ENCODE measurements at places on chromosomes 4 and X.

DNA sequence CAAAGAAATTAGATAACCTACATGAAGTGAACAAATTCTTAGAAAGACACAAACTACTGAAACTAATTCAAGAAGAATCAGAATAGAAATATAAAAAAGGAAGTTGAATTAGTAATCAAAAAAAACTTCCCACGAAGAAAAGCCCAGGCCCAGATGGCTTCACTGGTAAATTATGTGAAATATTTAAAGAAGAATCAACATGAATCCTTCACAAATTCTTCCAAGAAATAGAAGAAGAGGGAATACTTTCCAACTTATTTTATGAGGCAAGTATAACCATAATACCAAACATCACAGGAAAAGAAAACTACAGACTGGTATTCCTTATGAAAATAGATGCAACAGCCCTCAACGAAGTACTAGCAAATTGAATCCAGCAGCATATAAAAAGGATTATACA is 30.7 kb downstream of the MOSPD2 start:
- DNase-seq = no peak

- no peak for DNase-seq
Observed at GRCh38 chrX:17990532-17990931, 129.4 kb upstream of the RAI2 start.

DNA sequence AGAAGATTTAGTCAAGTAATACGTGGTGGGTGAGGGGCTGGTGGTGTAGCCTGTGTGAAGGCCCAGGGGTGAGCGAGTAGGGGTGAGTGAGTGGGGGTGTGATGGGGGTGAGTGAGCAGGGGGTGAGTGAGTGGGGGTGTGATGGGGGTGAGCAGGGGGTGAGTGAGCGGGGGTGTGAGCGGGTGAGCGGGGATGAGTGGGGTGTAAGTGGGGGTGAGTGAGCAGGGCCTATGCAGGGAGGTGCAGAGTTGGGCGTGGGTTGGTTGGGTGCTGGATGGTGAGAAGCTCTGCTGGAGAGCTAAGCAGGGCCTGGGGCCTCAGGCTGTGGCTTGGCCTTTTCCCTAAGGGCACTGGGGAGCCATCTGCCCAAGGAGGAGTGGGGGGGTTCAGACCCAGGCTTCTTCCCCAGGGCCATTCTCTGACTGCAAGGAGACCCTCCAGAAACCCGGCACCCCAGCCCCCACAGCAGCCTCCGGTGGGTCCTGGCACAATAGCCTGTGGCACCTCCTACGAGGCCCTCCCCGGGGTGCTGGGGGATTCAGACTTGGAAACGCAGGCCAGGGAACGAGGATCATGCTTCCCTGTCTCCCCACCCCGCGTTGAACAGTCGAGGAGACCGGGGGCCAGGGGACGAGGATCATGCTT is 30.4 kb downstream of the SH3TC1 start:
- no peak for DNase-seq

DNA sequence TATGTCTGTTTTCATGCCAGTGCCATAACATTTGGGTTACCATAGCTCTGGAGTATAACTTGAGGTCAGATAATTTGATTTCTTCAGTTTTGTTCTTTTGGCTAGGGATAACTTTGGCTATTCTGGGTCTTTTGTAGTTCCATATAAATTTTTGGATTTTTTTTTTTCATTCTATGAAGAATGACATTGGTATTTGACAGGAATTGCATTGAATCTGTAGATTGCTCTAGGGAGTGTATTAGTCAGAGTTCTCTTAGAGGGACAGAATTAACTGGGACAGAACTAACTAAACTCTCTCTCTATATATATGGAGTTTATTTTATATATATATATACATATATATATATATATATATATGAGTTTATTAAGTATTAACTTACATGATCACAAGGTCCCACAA is 32.2 kb upstream of the SLIT2 start:
- no peak for DNase-seq

GRCh38 chr4:26273616-26273980 is 47.2 kb upstream of the RBPJ start:
- no peak for DNase-seq

DNA sequence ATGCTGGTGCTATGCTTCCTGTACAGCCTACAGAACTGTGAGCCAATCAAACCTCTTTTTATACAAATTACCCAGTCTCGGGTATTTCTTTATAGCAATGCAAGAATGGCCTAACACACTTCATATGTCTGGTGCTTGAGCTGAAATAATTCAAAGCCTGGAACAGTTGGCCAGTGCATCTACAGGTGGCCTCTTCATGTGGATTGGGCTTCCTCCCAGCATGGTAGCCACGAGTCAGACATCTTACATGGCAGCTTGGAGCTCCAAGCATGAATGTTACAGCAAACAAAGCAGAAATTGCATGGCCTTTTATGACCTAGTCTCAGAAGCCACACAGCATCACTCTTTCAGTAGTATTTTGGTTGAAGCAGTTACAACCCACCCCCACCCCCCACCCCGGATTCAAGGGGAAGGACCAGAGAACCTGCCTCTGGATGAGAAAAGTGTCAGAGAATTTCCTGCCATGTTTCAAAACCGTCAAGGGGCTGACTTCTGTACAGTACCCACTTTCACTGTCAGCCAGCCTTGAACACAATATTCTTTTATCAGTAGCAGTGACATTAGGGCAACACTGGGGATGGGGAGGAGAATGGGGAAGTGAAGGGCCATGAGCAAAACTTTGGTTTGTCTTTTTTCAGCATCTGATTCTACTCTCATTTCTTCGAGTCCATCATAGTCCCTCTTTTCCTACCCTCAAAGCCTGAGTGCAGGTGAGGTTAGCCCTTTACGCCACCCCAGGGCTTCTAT is 368.7 kb downstream of the BCOR start:
- no peak for DNase-seq

DNA sequence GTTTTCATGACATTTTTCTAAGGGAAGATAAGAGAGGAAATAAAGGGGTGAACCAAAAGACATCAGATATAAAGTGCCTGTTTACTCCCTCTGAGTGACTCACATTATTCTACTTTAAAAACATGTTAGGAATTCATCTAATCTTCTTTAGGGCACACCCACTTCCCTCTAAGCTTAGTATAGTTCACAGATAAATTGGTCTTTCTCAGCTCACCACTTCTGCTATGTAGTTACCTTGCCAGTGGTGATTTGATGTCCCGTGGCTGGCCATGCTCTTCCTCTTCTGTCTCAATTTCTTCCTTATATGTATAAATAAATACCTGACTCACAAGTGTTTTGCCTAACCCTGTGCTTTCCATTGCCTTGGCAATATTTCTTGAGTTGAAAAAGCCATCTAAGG is 96.8 kb downstream of the PDLIM5 start:
- no peak for DNase-seq

Data from activated CD8-positive, alpha-beta memory T cell treated with anti-CD3 and anti-CD28 coated beads, Interleukin-2, amount 10 ng/mL, durations not matched to agents 7 days and 5 days (primary cell).